ENCODE measurements at places on chromosomes 2 and 18. TPM values are rescaled to one million over a fixed set of nuclear protein-coding genes. Genes with fewer than 3 reads are reported as not detected.

SP5 gene
- not detected for total RNA-seq

DLX1 gene
- total RNA-seq = not detected

DNAH7 gene
- total RNA-seq = 0.03 TPM

ECEL1 gene
- total RNA-seq = 0.15 TPM

LYG2 gene
- not detected for total RNA-seq

FAM237A gene
- not detected for total RNA-seq

PLEKHH2 gene
- total RNA-seq = 0.96 TPM

CARF gene
- 13.3 TPM for total RNA-seq

SLC38A11 gene
- 0.72 TPM for total RNA-seq

DNA sequence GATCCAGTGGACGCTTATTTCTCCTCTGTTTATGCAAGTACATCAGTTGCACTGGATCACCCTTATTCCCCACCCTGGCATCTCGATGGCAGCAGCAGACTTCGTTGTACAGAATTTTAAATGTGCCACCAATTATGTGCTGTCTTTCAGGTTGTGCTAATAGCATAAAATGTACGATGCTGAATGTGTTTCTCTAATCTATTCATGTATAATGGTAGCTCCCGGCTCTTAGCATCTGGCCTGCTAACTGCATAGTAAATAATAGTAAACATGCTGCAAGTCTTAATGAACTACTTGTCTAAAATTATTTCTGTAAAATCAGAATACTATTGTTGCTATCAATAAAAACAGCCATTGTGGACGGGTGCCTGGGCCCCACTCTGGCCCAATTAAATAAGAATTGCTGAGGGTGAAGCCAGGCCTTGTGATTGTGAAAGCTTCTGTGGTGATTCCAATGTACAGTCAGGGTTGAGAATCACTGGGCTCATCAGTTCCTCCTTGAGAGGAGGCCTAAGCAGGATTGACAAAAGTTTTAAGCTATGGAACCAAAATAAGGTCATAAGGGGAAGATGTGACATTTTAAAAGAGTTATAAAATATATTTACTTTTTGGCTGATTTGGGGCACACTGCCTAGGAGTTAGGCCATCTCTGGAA, 14.4 kb upstream of the MYO3B start:
- no peak for DNase-seq

- DNase-seq = no peak
Measured at GRCh38 chr2:215352602-215353001, 40.7 kb downstream of the ATIC start.

GRCh38 chr18:56962322-56962721, 184.6 kb upstream of the BOD1L2 start:
- DNase-seq = no peak

DNA sequence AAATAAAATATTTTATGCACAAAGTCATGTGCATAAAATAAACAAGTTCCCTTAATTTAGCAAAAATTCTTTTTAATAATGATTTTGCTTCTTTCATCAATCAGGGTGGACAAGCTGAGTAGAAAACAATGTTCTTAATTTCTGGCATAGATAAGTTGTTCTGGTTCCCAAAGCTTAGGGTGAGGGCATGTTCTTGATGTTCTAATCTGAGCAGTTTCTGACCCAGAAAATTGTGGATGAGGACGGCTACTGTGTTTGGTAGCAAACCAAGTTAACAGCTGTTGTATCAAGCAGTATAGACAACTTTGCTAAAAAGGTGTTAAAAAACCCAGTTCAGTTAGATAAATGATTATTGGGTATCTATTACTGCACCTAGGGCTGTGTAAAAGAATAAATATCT, 158.9 kb downstream of the PDE1A start:
- DNase-seq = no peak

DNA sequence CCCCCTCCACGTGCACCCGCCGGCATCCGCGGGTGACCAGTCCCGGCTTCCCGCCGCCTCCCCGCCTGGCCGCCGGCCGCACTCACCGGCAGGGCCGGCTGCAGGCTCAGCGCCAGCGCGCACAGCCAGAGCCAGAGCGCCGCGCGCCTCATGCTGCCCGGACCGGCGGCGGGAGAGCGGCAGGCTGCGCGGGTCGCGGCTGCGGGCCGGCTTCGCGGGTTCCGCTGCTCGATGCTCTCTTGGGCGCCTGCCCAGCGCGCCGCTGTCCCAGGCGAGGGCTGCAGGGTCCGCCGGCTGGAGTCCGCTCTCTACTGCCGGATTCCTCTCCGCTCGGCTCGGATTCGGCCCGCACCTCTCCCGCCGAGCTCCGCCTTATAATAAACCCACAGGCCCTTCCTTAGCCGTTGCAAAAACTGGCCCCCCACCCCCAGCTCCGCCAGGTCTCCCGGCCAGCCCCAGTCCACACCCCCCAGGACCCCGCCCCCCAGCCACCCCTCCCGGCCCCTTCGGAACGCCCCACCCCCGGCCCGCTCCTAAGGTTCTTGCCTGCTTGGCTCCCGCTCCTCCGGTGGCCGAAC, at the start of gene SDC1:
Gene SDC1, minus strand, starts transcription at position 415 of the 578 bp plus-strand sequence. Its CDS starts 263 bp downstream, at position 152.
- no peak for DNase-seq

DNA sequence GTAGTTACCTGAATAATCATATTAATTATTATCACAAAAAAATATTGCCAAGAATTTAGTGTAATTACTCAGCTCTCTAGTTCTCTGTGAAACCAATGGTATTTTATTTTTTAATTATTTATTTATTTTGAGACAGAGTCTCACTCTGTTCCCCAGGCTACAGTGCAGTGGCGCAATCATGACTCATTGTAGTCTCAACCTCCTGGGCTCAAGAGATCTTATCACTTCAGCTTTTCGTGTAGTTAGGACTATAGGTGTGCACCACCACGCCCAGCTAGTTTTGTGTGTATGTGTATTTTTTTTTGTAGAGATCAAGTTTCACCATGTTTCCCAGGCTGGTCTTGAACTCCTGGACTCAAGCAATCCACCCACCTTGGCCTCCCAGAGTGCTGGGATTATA, 440.4 kb upstream of the CDH20 start:
- no peak for DNase-seq

DNA sequence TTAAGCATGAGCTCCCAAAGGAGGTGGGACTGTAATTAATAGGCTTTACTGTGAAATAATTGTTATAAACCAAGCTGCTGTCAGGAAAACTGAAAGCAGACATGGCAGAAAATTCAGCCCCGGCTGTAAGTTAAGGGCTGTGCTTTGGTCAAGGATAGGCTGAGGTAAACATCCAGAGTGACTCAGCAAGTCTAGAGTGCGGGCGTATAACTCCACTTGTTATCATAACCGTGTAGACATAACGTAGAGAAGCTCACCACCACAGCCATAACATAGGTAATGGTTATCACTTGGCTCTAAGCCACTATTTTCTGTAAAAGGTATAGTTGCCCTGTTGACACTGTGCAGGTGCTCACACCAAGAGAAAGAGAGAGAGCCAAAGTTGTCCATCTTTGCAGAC, 316.8 kb downstream of the DCDC2C start:
- DNase-seq = no peak

GRCh38 chr2:70247364-70248180, 856 bp downstream of the TIA1 start:
- DNase-seq = no peak

- no peak for DNase-seq
Measured at GRCh38 chr2:109173311-109174171, 44.5 kb downstream of the SH3RF3 start.

- no peak for DNase-seq
Measured at GRCh38 chr2:101788995-101789970, 91.8 kb downstream of the MAP4K4 start.

- DNase-seq = no peak
Measured at GRCh38 chr2:141582213-141582612, 548.6 kb downstream of the LRP1B start.

DNA sequence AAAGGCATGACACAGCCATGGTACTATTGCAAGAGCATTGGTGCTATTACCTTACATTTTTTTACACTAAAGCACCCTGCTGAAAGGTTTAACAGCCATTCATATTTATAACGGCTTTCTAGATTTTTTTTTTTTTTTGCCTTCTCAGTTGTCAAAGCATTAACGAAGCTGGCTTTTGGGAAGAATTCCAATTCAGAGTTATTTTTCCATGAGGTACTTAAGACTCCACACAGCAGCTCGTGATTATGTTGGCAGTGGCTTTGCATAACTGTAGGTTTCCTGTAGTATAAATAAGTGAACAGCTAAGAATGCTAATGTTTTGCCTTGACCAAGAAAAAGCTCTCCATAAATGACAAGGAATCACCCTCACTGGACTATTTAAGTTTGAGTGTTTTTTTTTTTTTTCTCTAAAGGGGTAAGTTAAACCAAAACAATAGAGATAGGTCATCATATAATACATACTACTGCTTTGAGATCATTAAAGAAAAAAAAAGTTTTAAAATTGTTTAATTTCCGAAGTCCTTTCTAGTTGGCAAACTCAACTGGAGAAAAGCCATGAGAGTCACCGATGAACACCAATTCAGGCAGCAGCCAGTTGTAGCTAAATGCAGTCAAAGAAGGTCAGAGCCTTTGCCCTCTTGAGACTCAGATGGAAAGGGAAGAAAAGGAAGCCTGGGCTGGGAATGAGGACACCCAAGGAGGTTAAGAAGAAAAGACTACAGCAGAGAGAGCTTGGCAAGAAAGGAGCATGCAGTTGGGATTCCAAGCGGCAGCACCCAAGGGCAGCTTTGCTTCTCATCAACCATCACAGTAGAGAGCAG, 187.4 kb upstream of the NCKAP5 start:
- no peak for DNase-seq

DNA sequence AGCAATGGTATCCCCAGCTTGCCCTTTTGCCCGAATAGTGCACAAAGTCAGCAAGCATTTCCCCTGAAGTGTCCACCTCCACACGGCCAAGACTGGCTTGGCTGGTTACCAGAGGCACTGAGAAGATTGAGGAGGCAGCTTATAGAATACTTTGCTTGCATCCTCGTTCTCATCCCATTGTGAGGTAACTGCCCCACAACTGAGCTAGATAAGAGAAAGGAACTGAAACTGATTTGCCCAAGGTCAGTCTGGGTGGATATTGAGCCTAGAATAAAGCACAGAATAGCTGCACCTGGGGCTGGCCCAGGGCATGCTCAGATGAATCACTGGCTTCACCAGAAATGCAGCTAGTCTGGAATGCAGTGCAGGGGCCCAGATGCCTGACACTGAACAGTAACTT, 32.7 kb upstream of the MAP4K3 start:
- DNase-seq = no peak

GRCh38 chr18:30352551-30353168, 689.9 kb downstream of the DSC3 start:
- no peak for DNase-seq

DNA sequence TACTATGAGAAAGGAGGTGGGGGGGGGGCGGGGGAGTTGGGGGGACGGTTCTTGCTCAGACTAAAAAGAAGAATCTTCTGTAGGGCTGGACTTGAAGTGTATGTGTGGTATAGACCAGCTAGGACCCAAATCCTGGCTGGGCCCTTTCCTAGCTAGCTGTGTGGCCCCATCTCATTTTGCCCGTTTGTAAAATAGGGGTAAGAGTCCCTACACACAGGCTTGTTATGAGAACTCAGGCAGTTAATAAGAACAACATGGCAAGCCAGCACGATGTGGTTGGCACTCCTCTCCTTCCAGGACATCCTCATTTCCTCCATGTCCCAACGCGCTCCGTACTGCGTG, 1.1 kb downstream of the EVA1A start:
- no peak for DNase-seq

GRCh38 chr18:73896685-73897084, 250.9 kb downstream of the FBXO15 start:
- DNase-seq = no peak

GRCh38 chr2:121242976-121243375, 42.0 kb downstream of the TFCP2L1 start:
- DNase-seq = no peak

GRCh38 chr2:219452361-219453317, 18.0 kb downstream of the SPEG start:
- no peak for DNase-seq

GRCh38 chr18:36461551-36461987, 164.1 kb downstream of the FHOD3 start:
- DNase-seq = no peak

- no peak for DNase-seq
Measured at GRCh38 chr18:2360861-2361260, 210.4 kb downstream of the METTL4 start.

- DNase-seq = no peak
Measured at GRCh38 chr2:172513935-172514586, 41.8 kb upstream of the PDK1 start.

- no peak for DNase-seq
Measured at GRCh38 chr18:14916181-14916580, 168.2 kb downstream of the ANKRD30B start.

Data from T-cell (primary cell).